ENCODE measurements at places on chromosomes 1 and 21.
A peak's percentile ranks its signal among the peaks of the same experiment; 100 is the strongest.

- DNase-seq = no peak
Measured at GRCh38 chr1:193437785-193438184, 251.4 kb upstream of the B3GALT2 start.

DNA sequence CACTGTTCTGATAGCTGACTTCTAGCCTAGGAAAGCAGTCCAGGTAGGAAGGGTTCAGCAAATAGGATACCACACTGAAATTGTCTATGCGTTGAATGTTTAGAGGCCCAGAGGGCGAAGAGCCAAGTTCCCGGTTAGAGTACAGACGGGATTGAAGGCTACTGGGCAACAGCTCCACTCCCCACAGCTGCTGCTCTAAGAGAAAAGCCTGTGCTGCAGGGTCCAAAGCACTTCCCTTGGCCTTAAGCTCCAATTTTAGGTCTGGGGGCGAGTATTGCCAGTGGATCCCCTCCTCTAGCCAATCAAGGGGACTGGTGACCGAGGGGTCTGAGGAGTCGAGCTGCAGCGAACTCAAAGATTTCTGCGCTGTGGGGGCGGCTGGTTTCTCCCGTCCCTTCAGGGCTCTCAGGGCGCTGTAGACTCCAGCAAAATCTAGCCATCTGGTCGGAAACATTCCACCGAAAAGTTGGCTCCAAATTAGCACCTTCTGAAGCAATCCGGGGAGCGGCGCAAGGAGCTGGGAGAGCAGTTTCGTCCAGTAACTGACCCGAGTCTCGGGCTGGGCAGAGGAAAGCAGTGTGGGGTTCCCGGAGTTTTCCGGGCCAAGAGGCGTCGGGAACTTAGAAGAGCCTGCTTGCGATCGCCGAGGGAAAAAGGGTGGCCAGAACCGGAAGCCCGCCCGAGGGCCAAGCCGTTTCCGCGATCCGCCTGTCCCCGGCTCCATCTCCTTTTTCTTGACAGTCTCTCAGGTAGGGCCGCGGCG lies 748 bp downstream of the PPP1R15B start:
- DNase-seq = no peak

DNA sequence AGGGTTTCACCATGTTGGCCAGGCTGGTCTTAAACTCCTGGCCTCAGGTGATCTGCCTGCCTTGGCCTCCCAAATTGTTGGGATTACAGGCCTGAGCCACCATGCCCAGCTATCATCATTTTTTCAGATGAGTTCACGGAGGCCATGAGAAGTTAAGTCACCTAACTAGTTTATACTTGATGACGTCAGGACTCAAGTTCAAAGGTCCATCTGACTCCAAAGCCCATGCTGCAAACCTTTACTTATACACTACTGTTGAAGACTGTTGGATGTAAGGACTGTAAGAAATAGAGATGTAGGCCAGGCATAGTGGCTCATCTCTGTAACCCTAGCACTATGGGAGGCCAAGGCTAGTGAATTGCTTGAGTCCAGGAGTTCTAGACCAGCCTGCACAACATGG lies 40.8 kb upstream of the STMN1 start:
- no peak for DNase-seq

GRCh38 chr1:18948048-18948912 lies 8.2 kb downstream of the IFFO2 start:
- DNase-seq = no peak

DNA sequence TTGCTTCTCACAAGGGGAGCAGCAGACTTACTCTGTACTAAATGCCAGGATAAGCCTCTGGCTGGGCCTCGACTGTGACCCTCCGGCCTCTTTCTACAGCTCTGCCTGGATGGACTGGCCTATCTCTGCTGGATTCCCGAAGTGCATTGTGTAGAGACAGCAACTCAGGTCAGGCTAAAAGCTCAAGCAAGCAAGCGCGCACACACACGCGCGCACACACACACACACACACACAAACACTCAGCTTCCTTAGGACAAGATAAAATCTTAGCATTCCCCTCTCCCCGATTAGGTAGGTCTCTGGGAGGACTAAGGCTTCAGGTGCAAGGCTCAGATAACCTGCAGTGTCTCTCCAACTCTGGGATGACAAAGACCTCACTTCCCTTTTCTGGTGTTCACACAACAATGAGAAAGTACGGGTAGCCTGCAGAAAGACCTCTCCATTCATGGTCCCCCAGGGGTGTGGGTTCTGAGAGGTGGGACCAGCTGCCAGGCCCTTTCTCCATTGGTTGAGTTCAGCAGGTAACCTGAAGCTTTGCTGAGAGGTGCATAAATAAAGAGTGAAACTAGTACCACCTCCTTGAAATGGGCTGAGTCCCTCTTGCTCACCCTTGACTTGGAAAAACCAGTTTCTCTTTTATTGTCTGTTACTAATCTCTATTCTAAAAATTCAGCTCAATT lies 155.1 kb upstream of the CAMK1G start:
- DNase-seq = peak; percentile 73

GRCh38 chr1:92567211-92567868 lies 80.6 kb upstream of the GFI1 start:
- no peak for DNase-seq

- DNase-seq = no peak
Measured at GRCh38 chr21:39083377-39084008, 99.8 kb downstream of the PSMG1 start.

DNA sequence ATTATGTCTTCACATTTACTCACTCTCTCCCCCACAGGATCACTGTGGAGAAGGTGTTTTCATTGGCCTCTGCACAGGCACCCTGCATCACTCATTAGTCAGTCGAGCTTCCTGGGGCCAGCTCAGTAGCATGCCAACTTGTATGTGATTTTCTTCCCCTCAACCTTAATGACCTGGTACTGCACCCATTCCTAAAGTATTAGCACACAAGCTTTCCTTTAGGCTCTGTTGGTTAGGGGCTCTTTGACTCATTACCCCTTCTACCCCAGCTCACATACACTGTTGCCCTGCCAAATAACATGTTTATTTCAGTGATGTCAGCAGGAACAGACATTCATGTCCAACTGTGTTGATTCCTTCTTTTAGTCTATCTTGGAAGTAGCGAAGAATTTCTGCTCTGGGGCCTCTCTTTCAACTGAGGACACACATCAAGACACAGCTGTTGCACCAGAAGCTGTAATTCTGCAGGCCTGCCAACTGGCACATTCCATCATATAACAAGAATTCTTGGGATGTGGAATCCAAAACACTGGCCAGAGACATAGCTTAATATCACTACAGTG lies 603.5 kb upstream of the ADAMTS5 start:
- no peak for DNase-seq

GRCh38 chr1:177368255-177368654 lies 197.5 kb downstream of the BRINP2 start:
- no peak for DNase-seq

GRCh38 chr1:158454537-158454936 lies 7.1 kb upstream of the OR10K1 start:
- DNase-seq = no peak

- DNase-seq = no peak
Measured at GRCh38 chr1:177631770-177632169, 338.1 kb downstream of the SEC16B start.

DNA sequence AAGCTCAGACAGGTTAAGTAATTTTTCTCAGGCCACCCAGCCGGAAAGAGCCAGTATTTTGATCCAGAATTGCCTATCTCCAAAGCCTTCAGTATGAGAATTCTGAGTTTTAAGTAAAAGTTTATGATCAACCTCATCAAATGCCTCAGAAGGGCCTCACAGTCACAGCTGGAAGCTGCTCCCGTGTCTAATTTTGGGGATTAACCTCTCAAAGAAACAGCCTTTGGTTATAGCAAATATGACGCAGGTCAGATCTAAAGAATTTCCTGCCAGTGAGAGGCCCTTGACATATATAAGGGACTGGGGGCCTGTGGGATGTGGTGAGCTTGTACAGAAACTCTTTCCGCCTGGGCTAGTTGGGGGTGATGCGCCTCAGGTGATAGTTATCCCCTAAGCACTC lies 2.3 kb downstream of the EXTL1 start:
- DNase-seq = no peak

DNA sequence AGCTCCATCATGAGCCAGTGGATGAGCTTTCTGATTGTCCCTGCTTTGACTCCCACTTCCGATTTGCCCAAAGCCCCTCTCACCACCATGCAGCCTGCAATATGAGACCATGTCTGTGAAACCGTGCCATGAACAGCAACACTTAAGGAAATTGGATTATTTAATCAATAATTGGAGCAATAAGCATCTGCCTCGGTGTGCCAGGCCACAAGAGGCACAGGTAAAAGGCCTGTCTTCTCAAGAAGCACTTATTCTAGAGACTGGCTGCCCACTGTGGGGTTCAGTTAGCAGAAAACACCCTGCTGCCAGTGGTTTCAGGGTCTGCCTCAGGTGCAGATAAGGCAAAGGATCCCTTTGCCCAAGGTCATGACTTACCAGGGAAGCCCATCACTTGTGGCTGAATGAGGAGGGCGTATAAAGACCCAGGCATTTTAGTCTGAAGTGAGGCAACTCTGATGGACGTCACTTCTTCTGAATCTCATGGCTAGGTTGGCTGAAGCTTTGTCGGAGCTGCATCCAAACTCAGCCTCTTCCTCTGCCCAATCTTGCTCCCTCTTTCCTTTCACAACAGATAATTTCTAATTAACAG lies 7.1 kb upstream of the CHI3L2 start:
- no peak for DNase-seq

DNA sequence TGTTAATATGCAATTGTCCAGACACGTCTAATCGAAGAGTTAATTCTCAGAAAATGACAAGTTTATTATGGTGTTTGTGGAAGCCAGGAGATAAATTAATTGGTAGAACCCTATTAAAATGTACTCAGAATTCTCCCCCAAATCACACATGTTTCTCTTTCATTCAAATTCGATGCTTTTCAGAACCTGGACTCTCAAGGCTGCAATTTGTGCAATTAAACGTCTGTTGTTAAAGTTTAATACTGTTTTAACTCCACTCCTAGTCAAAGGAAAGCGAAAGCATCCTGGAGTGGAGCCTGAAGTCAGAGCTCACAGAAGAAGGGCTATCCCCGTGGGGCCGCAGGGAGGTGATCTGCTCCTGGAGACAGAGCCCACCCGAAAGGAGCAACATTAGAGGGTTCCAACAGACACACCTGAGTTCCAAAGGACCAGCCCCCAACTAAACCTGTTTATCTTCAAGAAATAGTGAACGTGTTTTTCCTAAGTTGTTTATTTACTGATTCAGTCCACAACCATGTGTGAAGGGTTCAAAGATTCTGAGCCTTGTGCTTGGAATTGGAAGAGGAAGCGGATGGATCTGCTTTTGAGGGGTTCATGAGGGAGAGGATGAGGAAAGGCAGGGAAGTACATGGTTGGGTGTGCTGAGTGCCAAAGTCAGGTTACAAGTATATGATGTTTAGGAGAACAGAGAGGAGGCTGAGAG lies 68.0 kb upstream of the AKT3 start:
- DNase-seq = no peak

GRCh38 chr21:41992576-41992975 lies 17.6 kb downstream of the ZBTB21 start:
- no peak for DNase-seq

GRCh38 chr21:42105476-42106315 lies 34.6 kb downstream of the UMODL1 start:
- no peak for DNase-seq

GRCh38 chr1:218377143-218377660 lies 32.1 kb downstream of the TGFB2 start:
- DNase-seq = no peak

DNA sequence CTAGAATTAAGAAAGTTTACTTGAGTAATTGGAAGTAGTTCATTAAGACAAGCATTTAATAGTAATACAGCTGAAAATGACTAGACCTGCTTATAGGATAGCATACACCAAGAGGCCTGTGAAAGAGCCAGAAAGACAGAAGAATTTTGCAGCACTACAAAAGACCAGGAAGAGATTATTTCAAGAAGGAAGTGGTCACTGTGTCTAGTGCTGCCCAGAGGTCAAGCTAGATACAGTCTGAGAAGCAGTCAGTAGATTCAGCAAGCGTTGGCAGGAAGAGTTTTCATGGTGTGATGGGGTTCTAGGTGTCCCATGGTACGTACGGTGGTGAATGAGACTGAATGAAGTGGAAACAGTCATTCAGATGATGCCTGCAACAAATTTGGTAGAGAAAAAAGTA lies 31.5 kb downstream of the RGS8 start:
- no peak for DNase-seq

- no peak for DNase-seq
Measured at GRCh38 chr1:176854121-176854520, 310.4 kb downstream of the ASTN1 start.

DNA sequence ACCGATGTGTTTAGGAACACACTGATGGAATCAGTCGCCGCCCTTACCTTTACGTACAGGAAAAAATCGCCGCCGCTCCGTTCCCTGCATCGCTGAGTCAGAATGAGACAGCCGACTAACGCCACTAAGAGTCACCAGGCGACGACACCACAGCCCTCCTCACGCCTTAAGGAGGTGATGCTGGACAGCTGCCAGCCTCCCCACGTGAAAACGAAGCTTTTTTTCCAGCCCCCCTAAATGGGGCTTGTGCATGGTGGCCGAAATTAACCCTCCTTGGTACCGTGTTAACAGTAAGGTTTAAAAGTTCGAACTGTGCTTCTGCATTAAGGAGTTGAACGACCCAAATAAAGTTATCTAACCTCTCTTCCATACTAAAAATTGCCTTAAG lies 511 bp downstream of the DNTTIP2 start:
- DNase-seq = no peak

DNA sequence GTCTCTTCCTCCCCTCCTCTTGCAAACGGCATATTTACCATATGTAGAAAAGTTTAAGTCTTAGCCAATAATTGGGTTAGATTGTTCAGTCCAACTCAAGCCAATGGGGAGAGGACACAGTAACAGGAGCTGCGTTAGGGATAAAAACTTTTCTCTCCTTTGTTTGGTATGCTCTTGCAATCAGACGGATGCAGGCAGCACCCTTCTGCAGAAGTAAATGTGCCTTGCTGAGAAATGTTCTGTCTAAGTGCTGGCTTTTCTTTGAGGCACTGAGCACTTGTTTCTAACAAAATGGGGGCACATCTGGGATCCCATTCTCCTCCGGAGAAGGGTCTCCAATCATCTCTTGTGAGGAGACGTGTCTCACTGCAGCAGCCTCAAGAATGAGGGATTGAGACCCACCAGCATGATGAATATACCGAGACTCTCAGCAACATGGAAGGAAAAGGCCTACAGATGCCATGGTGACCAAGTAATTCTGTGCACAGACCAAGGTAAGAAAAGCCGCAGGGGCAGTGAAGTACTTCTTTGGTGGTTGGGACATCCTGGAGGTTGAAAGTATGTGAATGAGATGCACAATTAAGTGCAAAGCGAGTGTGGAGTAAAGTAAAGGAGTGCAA lies 20.7 kb upstream of the GNG4 start:
- DNase-seq = no peak

DNA sequence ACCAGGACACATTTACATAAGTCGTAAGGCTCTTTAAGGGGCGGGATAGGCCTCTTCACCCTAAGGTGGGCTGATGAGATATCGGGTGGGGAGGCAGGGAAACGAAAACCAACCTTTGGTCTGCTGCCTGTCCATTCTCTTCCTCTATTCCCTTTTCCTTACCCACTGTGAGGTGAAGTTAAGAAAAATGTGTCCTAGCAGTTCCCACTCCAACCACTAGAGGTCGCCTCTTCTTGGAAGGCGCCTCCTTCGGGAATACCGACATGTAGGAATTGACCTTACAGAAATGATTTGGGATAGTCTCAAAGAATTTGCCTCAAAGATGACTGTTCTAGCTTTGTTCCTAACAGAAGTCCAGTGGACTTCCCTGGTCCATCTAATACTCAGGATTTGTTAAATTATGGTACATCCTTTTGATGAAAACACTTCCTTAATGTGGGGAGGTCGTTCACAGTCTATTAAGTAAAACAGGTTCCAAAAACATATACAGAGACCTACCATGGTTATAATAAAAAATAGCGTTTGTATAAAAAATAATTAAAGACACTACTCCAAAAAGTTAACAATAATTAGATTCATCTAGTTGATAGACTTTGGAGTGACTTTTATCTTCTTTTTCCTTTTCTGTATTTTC lies 14.1 kb downstream of the AZIN2 start:
- DNase-seq = peak; percentile 76
